ENCODE measurements at places on chromosomes 2 and 18. TPM values are rescaled to one million over a fixed set of nuclear protein-coding genes. Genes with fewer than 3 reads are reported as not detected.

Gene LIPG
- 89.4 TPM for total RNA-seq

GRCh38 chr2:183709829-183710228 is 585.6 kb downstream of the NUP35 start:
- DNase-seq = no peak

Gene OXER1
- 29.7 TPM for total RNA-seq

- DNase-seq = no peak
Observed at GRCh38 chr2:240142859-240143258, 2.4 kb upstream of the OTOS start.

Gene ACVR1C
- 2.2 TPM for total RNA-seq

Gene REG3A
- total RNA-seq = 0.45 TPM

GRCh38 chr2:215942194-215942593 is 71.2 kb downstream of the MREG start:
- no peak for DNase-seq

- DNase-seq = no peak
Observed at GRCh38 chr2:136107051-136108033, 10.6 kb downstream of the CXCR4 start.

- DNase-seq = no peak
Observed at GRCh38 chr2:236133410-236134012, 34.7 kb downstream of the GBX2 start.

DNA sequence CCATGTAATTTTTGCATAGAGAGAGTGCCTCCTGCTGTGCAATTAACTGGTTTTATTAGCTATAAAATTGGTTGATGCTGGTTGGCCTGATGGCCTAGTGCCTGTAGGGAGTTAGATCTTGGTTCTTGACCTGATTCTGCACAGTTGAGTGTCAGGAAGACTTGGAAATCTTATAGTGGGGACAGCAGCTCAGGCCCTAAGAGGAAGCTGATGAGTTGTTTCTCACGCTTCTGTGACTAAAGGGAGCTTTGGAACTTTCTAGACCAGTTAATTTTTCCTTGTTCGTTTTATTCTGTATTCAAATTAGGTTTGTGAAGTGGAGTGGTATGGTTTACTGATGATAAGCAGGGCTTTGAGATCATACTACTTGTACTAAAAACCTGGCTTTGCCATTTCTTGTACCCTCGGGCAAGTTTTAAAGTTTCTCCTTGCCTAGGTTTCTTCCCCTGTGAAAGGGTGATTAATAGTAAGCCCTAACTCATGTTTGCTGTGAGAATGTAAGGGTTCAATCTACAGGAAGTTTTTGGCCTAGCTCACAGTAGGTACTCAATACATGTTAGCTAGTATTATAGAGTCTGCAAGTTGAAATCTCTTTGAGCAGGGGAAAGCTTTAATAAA is 82.1 kb downstream of the MAP3K20 start:
- no peak for DNase-seq

DNA sequence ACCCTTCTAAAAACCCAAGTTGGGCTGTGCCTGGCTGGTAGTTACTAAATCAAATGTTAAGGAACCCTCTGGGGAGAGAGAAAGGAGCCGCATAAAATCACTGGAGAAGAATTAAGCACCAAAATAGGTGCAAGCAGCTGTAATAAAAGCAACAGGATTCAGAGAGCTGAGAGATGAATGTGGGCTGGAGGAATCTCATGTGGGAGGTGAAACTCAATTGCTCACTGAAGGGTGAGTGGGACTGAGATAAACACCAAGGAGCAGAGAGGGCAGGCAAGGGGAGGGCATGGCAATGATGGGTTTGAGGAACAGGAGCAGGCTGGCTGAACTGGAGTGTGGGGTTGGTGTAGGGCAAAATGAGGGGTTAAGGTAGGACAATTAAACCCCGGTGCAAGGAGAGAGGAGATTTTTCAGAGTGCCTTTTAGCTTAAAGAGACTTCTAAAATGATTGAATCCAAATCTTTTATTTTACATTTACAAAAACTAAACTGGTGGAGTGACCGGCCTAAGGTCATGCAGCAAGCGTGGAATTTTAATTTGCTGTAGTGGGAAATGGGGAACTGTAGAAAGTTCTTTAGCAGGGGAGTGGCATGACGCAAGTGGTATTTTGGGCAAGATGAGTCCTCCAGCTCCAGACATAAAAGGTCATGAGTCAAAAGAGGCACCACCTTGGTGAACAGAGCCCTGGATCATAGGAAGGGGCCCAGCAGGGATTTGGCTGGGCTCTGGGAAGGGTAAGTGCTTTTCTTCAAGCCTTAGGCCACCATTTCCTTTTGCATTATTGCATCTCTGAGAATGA is 10.5 kb downstream of the PLB1 start:
- DNase-seq = no peak

DNA sequence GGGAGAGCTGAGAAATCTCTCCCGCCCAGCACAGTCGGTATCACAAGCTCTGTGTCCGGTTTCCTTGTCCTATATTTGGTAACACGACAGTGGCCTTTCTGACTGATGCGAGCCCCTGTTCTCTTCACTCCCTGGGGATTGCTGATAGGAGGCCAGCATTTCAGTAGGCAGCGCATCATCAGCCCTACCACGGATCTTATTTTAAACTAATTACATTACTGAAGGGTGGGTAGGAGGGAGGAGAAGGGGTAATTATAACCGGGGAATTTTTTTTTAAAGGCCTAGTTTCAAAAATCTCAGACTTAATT is 125.6 kb upstream of the LGALSL start:
- no peak for DNase-seq

Gene EMILIN2
- 0.53 TPM for total RNA-seq

DNA sequence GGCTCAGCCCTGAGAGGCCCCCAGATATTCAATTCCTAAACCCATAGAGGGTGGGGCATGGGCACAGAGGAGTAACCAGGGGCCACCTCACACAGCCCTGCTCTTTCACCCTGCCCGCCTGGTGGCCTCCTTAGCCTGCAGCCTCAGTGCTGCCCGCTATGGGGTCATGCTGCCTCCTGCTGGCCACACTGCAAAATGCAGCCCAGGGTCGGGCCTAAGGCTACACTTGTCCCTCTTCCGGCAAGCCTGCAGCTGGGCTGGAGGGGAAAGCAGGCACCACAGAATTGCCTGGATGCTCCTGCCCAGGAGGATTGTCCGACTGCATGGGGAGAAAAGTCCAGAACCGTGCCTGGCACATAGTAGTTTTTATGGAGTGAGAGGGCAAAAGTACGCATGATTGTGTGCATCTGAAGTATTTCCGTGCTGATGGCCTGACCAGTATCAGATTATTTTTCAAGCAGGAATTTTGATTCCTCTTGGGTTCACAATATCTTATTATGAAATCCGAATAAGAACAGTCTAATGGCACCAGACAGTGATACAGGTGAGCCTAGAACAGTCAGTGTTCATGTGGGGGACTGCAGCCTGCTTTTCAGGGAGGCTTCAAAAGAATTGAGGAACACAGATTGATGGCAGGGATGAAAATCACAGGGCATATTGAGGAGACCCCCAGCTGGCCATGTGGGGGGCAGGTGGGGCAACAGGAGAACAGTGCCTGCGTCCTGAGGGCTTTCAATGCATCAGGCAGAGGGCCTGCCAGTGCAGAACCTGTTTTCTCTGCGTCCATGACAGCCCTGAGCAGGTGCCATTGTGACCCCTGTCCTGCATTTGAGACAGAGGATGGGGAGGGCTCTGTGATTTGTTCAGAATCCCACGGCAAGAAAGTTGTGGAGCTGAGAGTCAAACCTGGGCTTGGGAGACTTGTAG is 51.2 kb upstream of the ALPP start:
- peak; percentile 60 for DNase-seq

- no peak for DNase-seq
Observed at GRCh38 chr18:70195014-70195614, 10.4 kb downstream of the RTTN start.

Gene PSMA8
- not detected for total RNA-seq

DNA sequence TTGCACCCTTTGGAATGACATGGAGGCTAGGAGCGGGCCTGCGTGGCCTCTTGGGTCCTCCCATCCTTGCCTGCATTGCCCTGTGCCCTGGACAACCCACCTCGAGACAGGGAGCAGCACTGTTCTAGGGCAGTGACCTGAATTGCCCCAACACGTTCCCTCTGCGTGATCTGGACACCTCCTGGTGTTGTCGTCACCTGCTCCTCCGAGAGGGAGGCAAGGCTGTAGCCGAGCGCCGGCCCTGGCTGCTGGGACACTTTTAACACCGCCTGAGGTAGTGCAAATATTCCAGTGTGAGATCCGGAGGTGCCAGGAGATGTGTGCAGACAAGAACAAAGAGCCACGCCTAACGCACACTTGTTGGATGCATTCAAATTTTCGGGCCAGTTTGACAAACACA is 131.5 kb downstream of the SMAD7 start:
- DNase-seq = peak; percentile 80

Gene MATN3
- total RNA-seq = 0.08 TPM

DNA sequence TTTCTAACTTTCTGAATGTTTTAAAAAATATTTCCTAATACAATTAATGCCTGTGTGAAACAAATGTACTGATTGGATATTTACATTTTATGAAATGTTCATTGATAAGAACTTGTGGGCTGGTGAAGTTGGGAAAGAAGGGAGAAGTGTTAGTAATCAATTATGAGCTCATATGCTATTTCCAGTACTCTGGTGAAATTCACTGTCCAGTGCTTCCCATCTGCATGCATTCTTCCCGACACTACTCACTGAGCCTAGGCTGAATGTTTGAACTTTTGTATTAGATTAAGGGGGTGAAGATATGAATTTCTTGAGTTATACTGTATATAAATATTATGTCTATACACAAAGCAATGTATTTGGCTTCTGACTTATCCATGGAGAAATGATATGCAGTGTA is 36.0 kb downstream of the SKA1 start:
- no peak for DNase-seq

GRCh38 chr2:29829841-29830240 is 91.5 kb downstream of the ALK start:
- DNase-seq = no peak

DNA sequence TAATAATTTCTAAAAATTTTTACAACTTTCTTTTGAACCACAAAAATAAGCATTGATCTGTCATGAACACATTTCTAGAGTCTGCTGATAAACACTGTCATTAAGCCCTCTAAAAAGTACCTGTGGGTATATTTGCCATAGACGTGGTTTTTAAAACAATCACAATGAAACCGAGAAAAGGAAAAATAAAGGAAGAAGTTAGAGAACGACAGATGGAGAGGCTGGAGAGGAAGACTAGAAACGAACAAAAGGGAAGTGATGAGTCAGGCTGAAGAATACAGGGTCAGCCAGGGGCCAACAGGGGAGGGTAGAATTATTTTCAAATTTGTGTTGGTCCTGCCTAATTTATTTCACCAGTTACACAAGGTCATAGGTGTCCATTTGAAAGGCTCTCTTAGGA is 62.0 kb downstream of the MYL12B start:
- no peak for DNase-seq

DNA sequence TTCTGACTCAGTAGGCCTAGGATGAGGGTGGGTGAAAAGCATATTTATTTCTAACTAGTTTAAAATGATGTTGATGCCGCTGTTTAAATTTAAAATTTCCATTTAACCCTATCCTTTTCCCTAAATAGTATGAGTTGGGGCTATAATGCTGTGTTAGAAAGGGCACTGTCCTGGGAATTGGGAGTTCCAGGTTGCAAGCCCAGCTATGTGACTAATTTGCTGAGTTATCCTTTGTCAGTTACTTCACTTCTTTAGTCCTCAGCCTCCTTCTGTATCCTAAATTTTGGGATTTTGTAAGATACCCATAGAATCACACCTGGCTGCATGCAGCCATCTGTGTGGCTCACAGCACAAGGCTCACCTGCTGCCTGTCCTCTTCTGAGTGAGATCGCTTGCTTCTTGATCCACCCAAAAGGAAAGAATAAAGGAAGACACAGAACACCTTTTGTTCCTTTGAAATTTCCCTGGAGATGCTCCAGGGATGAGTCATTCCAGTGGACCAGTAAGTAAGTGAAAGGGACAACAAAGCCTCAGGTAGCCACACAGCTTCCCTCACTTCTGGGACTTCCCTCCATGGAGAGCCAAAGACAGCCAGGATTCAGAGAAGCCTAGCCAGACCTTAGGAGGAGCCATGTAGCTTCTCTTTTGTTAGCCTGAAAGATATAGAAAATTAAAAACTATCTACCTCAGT is 97.2 kb downstream of the DTNA start:
- DNase-seq = no peak

Gene LINC00305
- total RNA-seq = not detected

Gene POTEF
- not detected for total RNA-seq

- no peak for DNase-seq
Observed at GRCh38 chr2:64203131-64203857, 59.1 kb upstream of the PELI1 start.

- no peak for DNase-seq
Observed at GRCh38 chr18:52387175-52387574, 47.2 kb downstream of the DCC start.

DNA sequence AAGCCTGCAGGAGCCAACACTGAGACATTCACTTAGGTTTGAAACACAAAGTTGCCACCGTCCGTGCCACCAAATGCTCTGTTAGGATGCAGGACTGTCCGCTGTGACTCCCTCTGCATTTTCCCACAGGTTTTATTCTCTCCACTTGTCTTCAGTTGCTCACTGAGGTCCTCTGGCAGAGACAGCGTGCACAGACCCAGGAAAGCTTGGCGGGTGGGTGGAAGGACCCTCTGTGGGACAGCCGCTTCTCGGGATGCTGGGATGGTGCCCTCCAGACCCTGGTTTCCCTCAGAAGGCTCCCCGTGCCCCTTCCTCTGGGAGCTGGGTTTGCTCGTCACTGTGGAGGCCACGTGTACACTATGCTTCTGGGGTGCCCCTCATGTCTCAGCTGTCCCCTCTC is 733.6 kb downstream of the GALR1 start:
- DNase-seq = no peak

Gene METTL21A
- total RNA-seq = 8.2 TPM

GRCh38 chr2:26579025-26579722 is 62.0 kb downstream of the CIB4 start:
- DNase-seq = no peak

Gene SP140
- total RNA-seq = 1.2 TPM

GRCh38 chr2:121826036-121826435 is 70.6 kb downstream of the TSN start:
- DNase-seq = no peak

DNA sequence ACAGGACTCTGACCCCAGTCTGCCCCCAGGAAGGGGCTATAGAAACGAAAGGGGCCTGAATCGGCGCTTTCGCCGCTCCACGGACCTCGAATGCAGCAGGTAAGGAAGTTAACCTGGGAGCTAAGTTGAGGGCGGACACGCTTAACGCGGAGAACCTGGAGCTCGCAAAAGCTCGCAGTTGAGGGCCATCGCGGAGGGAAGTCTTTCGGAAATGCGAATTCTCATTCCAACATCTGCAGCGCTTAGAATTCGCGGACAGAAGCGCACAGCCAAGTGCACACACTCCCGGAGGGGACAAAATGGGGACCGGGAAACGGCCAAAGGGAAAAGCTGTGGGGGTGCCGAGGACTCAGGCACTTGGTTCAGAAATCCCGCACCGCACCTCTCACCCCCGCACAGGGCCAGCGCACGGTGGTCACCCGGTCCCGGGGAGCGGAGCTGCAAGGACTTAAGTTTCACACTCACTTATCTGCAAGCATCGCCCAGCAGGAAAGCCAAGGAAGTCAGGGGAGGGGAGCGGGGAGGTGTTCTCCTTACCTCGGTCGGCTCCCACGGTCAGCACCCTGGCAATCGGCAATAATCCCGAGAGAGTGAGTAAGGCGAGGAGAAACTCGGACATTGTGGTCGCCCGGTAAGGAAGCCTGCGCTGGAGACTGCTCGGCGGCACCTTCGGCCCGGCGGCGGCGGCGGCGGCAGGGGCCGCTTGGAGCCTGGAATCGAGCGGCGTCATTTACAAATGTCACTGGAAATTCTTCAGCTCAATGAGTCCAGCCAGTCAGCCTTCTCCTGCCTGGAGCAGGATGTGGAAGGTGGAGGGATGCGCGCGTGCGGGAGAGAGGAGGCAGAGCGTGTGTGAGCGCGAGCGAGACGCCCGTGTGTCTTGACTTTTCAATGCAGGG is 456 bp downstream of the LRP1B start:
- peak; percentile 67 for DNase-seq

Gene PLEK
- 2.9 TPM for total RNA-seq

All from left lobe of liver (tissue), 2 donors.